Spinal cord (tissue), 10 donors: ENCODE measurements at places on chromosomes 16 and 17.
A peak's percentile ranks its signal among the peaks of the same experiment; 100 is the strongest.

DNA sequence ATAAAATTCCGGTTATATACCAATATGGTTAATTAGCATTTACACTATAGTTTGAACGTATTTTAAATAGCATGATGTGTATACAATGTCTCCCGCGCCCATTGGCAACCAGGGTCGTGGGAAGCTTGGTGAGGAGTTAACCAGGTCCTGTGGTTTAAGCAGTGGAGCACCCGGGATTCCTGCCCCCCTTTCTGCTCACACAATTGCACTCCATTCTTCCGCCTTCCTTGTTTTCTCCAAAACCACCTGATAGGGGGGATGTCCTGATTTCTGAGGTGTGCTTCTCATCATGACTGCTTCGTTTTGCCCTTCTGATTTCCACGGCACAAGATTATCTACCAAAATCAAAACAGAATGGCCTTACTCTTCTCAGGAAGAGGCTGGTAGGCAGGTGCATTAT, 35.8 kb downstream of the WIPI1 start:
- DNase-seq, result no peak

DNA sequence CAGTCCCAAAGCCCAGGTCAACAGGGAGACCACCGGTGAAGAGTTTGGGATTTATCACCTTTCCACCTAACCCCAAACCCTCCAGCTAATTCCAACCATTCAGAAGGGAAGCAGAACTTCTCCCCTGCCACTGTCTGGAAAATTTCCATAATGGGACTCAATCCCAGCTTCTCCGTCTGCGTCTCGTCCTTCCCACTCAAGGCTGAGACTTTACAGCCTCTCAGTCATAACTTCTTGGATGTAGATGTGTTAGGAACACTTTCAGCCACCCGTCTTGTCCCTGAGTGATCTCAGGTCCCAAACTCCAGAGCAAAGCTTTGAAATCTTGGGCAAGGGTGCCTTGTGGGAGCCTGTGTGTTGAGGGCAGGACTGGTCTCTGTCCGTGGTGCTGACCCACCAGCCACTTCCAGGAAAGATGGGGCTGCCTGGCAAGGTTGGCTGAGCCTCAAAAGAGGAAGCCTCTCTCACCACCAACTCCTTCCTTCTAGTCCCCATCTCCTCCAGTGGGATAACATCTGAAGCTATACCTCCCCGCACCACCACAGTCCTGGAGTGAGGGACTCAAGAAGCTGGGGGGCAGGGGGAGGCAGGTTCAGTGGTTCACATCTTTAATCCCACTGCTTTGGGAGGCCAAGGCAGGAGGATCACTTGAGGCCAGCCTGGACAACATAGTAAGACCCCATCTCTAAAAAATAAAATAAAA, 9.3 kb downstream of the GAS2L2 start:
- no peak for DNase-seq

DNA sequence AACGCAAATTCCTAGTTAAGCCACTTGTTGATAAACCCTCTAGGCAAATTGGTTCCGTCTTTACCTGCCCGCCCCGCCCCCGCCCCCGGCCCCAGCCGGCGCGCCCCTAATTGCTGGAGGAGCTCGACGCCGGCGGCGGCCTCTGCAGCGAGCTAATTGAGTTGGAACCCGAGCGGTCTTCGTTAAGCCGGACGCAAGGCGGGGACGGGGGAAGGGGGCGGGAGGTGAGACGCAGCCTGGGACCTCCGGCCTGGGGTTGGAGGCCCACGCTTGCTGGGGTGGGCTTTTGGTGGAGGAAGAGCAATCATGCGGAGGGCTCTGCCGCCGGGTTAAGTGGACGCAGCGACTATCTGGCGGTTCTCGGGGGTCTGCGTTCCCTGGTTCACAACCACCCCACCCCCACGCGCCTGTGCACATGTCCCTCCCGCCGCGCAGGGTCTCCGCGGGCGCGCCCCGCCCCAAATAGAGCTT, 12.7 kb upstream of the FOXF1 start:
- DNase-seq, result no peak

- peak; percentile 9 for DNase-seq
Observed at GRCh38 chr16:59878999-59879398, 1144.9 kb upstream of the GOT2 start.

GRCh38 chr17:75430159-75430974, 24.9 kb upstream of the GRB2 start:
- no peak for DNase-seq

DNA sequence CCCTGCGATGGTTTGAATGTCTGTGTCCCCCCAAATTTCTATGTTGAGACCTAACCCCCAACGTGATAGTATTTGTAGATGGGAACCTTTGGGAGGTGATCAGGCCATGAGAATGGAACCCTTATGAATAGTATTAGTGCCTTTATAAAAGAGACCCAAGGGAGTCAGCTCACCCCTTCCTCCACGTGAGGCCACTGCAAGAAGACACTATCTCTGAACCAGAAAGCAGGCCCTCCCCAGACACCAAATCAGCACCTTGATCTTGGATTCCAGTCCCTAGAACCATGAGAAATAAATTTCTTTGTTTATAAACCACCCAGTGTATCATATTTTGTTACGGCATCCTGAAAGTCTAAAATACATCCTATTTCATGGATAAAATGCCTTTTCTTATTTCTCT, 64.4 kb upstream of the LRRC37A3 start:
- DNase-seq, result no peak

DNA sequence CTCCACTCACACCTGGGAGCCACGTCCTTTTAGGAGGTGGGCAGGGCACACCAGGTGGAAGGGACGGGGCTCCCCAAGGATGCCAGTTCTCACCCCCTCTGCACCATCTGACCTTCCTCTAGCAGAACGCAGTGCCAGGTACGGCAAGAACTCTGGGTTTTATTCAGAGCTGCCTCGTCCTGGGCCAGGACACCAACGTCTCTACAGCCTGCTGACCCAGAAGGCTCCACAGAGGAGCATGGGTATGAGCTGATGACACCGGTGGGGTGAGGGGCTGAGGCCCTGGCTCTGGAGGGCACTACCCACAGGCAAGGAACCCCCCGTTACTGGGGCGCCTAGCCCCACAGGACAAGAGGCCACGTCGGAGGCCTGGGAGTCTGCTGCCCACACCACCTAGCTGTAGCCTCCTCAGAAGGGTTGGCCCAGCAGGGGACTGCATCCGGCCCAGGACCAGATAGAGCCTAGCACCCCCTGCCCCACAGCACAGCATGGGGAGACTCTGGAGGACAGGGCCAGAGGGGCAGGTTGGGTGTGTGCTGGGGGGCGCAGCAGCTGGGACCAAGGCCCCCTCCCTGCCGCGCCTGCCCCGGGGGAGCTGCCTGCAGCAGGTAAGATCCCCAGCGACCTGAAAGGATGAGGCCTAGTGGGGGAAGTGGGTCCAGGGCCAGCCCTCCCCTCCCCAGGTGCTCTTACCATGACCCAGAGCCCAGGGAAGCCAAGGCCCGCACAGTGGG, 13.9 kb downstream of the BCAR1 start:
- no peak for DNase-seq

GRCh38 chr17:15257796-15258512, 7.2 kb downstream of the PMP22 start:
- DNase-seq, result no peak

- DNase-seq, result no peak
Observed at GRCh38 chr16:75311383-75311938, 60.0 kb upstream of the BCAR1 start.

- no peak for DNase-seq
Observed at GRCh38 chr17:45307290-45308015, 9.4 kb downstream of the MAP3K14 start.

- DNase-seq, result no peak
Observed at GRCh38 chr17:12407495-12408252, 258.0 kb upstream of the MYOCD start.

- DNase-seq, result no peak
Observed at GRCh38 chr17:70132505-70132904, 36.8 kb upstream of the KCNJ2 start.

DNA sequence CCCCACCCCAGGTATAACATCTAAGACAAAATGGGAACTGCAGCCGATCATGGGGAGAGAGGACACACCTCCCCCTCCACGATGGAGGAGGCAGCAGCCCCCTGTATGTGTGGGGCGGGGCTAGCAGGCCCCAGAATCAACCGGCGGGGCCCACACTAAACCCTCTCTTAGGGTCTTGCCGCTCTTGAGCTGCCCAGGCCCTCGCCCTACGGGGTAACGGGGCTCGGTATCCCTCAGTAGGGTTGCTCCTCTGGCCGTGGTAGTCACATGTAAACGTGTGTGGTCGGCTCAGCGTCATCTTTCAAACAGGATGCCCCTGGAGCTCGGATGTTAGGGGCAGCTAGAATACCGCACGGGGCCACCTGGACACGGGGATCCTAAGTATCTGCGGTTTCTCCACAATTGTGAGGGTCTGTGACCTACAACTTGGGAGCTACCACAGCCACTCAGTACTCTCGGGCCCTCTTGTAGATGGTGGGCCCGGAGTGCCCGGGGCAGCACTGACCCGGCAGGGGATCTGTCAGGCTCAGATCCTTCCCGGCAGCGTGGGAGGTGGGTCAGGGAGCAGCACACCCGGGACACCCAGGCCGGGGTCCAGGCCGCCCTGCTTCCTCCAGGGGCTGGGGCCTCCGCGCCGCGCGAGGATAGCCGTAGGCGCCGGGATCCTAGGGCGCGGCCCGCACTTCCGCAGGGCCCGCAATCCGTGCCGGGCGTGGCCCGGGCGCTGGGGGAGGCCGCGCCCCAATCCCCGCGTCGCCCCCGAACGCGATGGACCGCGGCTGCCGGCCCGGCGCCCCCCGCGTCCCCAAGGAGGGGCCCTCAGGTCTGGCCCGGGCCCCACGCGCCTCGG, 781 bp downstream of the ARHGDIA start:
- DNase-seq, result no peak

DNA sequence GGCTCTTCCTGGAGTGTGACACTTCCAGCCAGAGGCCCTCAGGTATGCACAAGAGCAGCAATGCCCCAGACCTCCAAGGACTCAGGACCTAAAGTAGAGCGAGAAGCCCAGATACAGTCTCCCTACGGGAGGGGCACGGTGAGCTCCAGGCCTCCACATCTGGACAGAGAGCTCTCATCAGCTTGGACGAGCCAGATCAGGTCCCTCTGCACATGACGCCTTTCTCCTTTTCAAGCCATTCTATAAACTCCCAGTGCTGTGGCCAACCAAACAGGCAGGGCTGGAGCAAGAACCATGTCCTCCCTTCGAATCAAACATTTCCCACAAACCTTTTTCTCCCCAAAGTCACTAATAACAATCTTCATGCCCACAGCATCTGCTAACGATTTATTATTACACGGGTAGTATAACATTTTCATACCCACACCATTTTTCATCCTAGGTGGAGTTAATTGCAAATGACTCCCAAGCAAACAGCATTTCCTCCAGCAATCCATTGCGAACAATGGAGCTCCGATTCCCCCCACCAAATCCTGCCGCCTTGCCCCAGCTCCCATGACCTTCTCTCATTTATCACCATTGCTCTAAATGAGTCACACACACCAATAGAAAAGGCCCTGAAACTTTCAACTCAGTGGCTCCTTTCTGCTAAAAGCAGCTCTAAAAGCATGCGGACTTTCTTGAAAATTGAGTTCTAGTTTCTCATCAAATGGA, 24.2 kb upstream of the NLRP1 start:
- no peak for DNase-seq

DNA sequence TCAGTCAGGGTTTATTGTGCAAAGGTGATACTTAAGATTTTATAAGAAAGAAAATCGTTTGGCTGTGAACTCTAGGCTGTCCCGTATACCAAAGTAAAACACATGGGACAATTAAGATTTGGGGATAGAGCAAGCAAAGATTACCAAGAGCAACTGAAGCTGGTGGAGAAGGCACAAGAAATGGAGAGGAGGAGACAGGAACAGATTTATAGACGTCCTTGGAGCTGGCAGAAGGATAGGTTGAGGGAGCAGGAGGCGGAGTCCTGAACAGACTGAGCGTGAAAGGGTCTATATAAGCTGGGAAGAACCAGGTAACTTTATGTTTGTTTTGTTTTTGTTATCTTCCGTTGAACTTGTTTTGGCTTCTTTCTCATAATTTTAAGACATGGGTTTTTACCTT, 3.8 kb downstream of the TNRC6C start:
- DNase-seq, result no peak

GRCh38 chr16:21610766-21611165, 11.4 kb downstream of the METTL9 start:
- DNase-seq, result no peak

- no peak for DNase-seq
Observed at GRCh38 chr17:3804503-3804931, 3.5 kb upstream of the ITGAE start.

DNA sequence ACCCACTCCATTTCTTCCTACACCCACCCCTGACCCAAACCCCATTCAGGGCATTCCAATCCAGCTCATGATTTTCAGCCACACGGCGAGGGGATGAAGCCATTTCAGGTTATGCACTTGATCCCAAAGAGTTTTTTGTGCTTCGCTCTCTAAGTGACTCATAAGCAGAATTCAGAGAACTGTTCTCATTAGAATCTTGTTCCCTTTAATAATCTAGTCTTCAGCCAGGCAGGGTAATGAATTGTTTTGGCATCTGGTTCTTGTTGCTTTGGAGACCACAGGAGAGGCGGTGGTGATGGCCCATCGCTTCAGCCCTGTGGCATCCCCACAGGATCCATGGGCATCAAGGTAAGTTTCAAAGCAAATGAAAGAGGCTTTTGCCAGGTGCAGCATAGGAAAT, 4.8 kb upstream of the KRT31 start:
- DNase-seq, result no peak

DNA sequence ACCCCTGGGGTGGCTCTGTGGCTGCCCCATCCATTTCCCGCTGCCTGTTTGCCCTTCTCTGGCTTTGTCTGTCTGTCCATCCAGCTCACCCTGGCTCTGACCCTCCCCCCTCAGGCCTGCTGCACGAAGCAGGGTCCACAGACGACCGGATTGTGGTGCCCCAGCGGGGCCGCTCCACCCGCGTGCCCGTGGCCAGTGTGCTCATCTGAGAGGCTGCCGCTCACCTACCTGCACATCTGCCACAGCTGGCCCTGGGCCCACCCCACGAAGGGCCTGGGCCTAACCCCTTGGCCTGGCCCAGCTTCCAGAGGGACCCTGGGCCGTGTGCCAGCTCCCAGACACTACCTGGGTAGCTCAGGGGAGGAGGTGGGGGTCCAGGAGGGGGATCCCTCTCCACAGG, 761 bp upstream of the LAT start:
- no peak for DNase-seq
